ENCODE measurements at places on chromosomes 6 and 20.
A peak's percentile ranks its signal among the peaks of the same experiment; 100 is the strongest.

DNA sequence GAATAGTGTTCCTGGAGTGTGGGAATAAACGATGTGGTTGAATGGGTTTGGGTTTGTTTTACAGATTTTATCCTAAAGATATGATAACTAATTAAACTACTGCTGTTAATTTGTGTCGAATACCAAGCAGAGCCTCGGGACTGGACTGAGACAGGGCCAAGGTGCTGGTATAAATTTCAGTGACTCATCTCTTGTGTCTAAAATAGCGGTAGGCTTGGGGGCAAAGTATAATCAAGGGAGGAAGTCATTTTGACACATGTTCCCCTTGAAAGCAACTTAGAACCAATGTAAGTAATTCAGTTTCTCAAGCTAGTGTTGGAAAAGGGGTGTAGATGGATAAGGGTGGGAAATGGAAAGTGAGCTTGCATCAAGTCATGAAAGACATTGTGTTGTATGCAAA is 108.4 kb downstream of the PLCB4 start:
- no peak for DNase-seq

GRCh38 chr6:78844899-78845298 is 22.5 kb upstream of the IRAK1BP1 start:
- no peak for DNase-seq

GRCh38 chr6:90131125-90131524 is 165.5 kb downstream of the BACH2 start:
- no peak for DNase-seq

GRCh38 chr20:58852543-58853271 is at the start of gene GNAS:
GNAS (plus strand) TSS chr20:58852716.
- DNase-seq = peak; percentile 58

- DNase-seq = no peak
Measured at GRCh38 chr6:33452496-33452895, 1.9 kb upstream of the ZBTB9 start.

DNA sequence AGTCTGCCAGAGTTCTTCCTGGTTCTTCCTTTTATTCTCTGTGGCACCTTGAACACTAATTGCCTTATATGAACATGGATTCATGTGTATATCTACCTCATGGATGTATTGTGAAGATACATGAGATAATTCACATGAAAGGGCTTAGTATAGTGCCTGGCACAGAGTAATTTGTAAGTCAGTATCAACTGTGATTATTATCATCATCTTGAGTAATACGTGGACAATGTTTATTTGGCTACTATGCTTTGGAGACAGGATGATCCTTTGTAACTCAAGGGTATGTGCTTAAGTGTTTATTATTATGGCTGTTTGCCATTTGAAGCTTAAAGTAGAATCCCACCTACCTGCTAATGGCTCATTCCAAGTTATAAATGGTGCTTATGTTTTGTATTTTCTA is 16.0 kb downstream of the DOP1A start:
- no peak for DNase-seq

- DNase-seq = no peak
Measured at GRCh38 chr6:23350752-23351453, 775.1 kb upstream of the NRSN1 start.

DNA sequence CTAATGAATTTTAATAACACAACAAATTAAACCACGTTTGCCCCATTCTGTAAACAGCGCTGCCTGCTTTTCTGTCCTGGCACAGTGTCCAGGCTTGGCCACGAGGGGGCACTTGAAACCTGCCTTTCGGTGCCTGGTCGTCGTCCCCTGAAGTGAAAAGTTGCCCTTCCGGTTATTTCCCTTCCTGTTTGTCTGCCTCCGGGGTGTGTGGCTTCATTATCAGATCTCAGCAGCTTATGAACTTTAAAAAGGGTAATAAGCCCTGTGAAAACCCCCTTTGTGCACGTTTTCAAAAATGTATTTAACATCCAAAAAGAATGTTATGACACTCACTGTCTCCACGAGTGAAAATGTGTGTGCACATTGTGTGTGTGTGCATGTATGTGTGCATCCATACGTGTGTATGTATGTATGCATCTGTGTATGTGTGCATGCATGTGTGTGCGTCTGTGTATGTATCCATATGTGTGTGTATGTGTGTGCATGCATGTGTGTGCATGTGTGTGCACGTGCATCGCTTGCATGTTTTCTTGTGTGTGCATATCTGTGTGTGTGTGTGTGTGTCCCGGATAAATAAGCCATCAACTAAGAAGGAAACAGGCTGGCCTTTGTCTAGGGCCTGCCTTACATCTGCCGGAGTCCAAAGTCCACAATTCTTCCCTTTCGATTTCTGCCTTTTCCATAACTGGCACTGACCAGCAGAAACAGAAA is 358.4 kb downstream of the THBS2 start:
- peak; percentile 76 for DNase-seq

- DNase-seq = no peak
Measured at GRCh38 chr6:170132011-170132521, 158.8 kb downstream of the DLL1 start.

DNA sequence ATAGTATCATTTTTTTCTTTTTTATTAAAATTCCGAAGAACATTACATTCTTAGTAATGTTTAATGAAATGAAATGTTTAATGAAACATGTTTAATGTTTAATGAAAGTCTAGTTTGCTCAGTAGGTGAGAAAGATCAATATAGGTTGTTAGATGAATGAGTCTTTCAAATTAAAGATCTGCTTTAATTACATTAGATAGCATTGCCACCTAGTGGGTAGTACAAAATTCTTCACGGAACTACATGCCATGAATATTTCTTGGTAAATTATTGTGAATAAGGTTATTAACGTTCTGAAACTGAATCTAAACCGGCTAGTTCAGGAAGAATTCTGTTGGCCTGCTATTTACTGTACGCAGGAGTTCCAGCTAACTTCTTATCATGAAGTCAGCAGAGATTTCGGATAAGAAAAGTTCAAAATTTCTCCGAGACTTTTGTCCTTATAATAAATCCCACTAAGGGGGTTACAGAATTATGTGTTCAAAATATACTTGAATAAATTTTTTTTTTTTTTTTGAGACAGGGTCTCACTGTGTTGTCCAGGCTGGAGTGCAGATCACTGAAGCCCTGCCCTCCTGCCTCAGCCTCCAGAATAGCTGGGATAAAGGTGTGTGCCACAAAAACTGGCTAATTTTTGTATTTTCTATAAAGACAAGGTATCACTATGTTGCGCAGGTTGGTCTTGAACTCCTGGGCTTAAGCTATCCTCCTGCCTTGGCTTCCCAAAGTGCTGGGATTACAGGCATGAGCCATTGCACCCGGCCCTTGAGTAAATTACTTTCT is 7.9 kb upstream of the GMNN start:
- DNase-seq = no peak

DNA sequence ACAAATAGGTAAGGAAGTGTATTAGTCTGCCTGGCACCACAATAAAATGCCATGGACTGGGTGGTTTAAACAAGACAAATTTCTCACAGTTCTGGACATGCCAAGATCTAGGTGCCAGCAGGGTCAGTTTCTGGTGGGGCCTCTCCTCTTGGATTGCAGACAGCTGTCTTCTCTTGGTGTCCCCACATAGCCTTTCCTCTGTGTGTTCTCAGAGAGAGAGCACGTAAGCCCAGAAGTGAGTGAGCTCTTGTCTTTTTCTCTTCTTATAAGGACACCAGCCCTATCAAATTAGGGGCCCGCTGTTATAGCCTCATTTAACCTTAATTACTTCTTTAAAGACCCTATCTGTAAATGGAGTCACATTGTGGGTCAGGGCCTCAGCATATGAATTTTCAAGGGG is 28.3 kb downstream of the SMPDL3A start:
- DNase-seq = no peak

DNA sequence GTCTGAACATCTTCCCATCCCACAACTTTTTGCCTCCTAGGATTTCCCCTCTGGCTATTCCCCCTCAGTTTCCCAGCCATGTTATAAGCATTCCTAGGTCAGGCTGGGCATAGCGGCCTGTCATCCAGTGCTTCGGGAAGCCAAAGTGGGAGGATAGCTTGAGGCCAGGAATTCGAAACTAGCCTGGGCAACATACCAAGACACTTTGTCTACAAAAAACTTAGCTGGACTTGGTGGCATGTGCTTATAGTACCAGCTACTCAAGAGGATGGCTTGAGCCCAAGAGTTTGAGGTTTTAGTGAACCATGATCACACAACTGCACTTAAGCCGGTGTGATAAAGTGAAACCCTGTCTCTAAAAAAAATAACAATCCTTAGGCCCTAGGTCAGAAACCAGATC is 447.4 kb downstream of the KIF16B start:
- DNase-seq = no peak

DNA sequence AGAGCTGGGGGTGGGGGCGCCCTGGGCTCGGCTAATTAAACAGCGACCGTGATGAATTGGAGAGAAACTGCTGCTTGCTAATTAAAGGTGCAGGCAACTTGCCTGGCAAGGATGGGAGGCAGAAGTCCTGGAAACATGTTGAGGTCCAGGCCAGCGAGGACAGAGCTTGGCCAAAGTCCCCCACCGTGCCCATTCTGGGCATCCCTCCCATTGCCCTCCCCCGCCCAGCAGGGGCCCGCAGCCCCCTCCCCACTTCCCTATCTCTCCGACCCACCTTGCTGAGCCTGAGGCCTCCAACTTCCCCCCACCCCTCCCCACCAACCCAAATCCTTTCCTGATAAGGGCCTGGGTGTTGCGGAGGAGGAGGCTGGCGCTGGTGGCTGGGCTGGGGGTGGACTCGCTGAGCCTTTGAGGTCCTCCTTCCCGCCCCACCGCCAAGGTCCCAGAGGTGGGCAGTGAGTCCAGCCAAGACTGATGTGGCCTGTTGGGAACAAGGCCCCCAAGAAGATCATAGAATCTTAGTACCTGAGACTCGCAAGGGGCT is 23.3 kb downstream of the C20orf203 start:
- no peak for DNase-seq

DNA sequence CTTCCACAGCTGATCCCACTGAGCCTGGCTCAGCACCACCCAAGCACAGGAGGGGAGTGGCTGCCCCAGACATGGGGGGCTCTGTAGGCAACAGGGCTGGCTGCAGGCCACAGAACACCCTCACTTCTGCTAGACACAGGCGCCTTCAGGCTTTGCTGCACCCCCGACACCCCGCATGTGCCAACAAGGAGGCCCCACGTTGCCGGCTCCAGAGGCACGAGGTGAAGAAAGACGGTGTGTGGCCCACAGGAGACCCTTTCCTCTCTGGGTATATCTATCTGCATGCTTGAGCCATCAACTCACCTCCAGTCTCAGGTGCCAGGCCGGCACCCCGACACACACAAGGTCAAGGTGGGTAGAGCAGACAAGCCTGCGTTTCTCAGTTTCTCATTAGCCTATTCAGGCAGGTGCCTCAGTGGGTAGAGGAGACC is 158.3 kb downstream of the DLL1 start:
- DNase-seq = no peak

- no peak for DNase-seq
Measured at GRCh38 chr20:16714751-16715150, 15.1 kb upstream of the SNRPB2 start.

DNA sequence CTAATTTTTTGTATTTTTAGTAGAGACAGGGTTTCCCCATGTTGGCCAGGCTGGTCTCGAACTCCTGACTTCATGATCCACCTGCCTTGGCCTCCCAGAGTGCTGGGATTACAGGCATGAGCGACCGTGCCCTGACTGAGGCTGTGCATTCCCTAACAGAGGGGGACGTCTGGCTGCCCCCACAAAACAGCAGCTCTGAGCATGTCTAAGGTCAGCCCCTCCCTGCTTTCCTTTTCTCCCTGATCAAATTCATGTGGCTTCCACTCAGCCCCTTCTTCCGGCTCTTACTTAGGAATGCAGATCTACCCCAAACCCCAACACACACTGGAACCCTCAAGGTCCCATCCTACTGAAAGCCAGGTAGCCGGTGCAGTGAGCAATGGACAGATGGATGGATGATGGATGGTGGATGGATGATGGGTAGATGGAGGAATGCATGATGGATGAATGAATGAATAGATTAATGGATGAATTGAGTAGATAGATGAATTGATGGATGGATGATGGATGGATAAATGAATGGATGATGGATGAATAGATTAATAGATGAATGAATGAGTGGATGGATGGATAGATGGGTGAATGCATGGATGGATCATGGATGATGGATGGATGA is 91.5 kb upstream of the BHLHE23 start:
- DNase-seq = no peak

GRCh38 chr6:42877695-42878094 is 1.7 kb upstream of the RPL7L1 start:
- DNase-seq = no peak

- no peak for DNase-seq
Measured at GRCh38 chr20:17936761-17937732, 31.5 kb downstream of the SNX5 start.

DNA sequence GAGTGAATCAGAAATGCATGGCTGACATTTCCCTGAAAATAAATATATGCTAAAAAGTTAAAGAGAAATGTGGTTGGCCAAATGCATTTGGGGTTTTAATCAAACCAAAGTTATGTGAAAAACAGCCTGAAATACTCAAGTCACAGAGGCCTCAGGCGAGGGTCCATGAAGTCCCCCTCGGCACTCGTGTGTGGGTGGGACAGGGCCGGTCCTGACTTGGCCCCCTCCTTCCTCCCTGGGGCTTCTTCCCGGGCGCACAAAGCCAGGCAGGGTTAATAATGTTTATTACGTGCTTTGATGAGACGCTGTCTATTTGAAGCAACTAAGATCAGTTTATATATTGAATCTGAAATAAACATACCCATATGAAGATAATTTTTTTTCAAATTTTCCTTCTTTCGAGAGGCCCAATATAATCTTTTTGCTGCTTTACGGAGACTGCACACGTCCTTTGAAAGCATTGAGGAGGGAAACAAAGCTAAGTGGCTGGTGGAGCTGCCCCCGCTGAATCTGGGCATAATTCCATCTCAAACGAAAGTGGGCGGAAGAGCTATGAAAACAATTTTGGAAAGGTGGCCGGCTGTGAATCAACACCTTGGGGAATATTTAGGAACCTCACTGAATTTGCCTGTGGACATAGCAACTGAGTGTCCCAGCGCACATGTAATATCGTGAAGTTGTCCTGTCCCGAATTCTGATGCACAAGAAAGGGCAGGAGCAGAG is 55.8 kb upstream of the SMOC2 start:
- DNase-seq = no peak

DNA sequence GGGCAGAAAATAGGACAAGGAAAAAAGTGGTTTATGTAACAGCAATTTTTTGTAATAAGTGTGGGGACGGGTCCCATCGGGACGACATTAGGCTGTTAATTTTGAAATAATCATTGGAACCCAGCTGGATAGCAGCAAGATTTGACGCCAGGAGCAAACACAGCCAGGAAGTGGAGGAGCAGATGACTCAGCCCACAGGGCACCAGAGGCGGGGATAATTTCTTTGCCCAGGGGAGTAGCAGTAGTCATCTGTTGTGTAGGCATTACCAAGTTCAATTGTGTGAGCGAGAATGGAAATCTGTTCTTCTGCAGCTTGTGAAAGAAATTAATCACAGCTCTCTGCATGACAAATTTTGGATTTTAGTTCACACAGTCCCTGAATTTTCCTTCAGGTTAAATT is 22.6 kb upstream of the RIN2 start:
- DNase-seq = peak; percentile 36

DNA sequence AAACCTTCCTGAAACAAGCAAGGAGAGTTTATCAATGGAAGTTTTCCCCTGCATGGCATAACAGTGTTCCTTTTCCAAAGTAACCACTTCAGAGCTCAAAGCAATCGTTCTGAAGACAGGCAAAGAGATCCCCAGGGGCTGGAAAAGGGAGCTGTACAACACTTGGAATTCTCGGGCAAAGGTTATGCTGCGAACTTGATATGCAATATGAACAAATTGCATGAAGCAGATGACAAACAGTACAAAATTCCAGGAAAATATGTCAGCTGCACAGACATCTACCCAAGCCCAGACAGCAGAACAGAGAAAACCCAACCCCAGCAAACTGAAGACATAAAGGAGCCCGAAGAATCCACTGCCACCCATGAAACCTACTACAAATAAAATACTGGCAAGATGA is 18.4 kb downstream of the POPDC3 start:
- DNase-seq = no peak

GRCh38 chr6:2194643-2195042 is 50.8 kb downstream of the GMDS start:
- no peak for DNase-seq
